ENCODE measurements at places on chromosomes 4 and X.

DNA sequence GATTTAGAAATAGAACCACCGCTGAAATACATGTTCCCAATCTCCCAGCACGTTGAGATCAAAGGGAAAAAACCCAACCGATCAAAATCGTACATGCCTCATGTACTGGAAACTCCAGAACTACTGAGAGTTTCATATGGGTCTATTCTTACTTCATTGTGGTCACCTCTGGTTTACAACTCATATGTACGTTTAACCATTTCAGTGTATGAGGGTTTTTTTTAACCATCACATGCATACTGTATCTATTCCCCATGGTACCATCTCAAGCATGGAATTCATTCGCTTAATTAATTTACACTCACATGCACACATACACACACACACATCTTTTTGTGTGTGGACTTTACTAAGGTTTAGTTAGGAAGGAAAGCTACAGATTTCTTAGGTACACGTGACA lies 46.0 kb upstream of the CLNK start:
- DNase-seq = no peak

GRCh38 chr4:118224243-118224829 lies 128.5 kb downstream of the PRSS12 start:
- no peak for DNase-seq

- no peak for DNase-seq
These were observed 129.4 kb upstream of the ARSJ start for GRCh38 chr4:114108869-114109268.

DNA sequence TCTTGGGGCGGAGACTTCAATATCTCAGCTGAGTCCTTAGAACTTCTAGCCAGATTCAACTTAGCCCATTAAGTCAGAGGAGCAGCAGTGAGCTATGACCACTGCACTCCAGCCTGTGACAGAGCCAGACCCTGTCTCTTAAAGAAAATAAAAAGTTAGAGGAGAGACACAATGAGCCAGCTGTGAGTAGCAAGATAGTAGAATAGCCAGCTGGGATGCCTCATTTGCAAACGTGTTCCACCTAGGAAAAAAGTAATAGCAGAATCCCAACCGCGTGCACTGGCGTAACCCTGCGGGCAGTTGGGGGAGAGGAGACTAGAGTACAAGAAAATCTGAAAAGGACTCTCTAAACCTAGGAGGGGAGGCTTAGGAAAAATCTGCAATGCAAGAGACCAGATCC lies 133.2 kb upstream of the ANXA3 start:
- DNase-seq = no peak

DNA sequence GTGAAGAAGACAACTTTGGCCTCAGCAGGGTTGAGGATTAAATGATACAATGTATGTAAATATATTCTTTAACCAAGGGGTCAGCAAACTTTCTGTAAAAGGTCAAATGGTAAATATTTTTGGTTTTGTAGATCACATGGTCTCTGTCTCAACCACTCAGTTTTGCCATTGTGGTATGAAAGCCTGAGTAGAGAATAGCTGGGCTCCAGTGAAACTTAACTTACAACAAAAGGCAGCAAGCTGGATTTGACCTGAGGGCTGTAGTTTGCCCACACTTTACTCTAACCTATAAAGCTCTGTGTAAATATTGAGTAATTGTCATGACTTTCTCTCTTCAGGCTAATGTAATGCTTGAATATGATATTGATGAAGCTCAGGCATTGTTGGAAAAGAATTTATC lies 19.6 kb downstream of the VBP1 start:
- DNase-seq = no peak

DNA sequence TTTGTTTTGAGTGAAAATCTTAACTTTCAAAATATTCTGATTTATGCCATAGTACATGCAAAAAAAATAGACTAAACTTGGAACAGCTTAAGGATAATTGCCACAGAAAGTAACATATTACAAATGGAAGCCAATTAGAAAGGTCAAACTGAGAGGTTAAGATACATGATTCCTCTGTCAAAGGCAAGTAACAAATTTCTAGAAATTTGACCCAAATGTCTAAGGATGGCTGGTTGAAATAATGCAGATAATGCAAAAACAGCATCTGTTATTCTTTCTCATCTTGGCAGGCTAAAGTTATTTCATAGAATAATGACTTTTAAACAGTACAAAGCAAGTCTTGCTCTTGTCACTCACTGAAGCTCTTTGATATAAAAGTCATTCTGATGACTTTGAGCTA lies 10.5 kb downstream of the FGF5 start:
- DNase-seq = no peak

- no peak for DNase-seq
These were observed 526.6 kb downstream of the PACRGL start for GRCh38 chr4:21226637-21227538.

DNA sequence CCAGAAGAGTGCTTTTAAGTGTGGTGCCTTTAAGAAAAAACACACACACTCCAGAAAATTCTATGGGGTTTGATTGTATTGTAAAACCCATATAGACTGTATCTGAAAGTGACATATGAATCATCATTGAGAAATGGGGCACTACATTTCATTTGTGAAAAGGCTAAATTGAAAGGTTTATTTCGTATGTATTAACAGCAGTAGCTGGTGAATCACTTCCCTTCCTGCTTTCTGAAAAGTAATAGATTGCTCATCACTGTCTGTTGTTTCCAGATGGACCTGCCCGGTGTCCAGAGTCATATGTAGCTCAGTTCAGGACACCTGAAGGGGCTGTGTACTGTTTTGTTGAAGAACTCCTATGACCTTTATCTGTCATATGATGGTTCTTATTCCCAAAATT lies 28.1 kb upstream of the HPRT1 start:
- no peak for DNase-seq

- DNase-seq = no peak
These were observed 31.0 kb downstream of the TMSB4X start for GRCh38 chrX:13005661-13006473.

- no peak for DNase-seq
These were observed 100.3 kb downstream of the SORBS2 start for GRCh38 chr4:185711726-185712125.

- no peak for DNase-seq
These were observed 56.8 kb downstream of the CD99L2 start for GRCh38 chrX:150841456-150842197.

- no peak for DNase-seq
These were observed 27.4 kb downstream of the PCGF3 start for GRCh38 chr4:732911-733630.

- no peak for DNase-seq
These were observed 180.3 kb downstream of the DCLK2 start for GRCh38 chr4:150258569-150258968.

DNA sequence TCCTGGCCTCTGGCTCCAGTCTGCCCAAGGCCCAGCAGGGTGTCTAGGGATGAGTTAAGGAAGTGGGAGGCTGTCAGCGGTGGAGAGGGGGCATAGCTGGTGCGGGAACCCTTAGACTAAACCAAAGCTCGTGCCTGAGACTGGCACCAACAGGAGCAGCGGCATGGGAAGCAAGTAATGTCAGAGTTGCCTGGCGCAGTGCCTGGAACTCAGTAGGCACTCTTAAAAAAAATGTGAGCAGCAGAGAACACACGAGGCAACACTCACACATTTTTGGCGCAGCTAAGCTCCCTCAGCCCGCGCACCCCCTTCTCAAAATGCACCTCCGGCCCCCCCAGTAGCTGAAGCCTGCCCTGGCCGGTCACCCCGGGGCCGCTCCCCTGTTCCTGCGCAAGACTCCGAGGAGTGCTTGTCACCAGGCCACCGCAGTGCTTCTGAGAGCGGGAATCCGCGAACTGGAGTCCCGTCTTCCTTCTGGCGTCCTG lies 583 bp downstream of the GABRE start:
- DNase-seq = no peak

DNA sequence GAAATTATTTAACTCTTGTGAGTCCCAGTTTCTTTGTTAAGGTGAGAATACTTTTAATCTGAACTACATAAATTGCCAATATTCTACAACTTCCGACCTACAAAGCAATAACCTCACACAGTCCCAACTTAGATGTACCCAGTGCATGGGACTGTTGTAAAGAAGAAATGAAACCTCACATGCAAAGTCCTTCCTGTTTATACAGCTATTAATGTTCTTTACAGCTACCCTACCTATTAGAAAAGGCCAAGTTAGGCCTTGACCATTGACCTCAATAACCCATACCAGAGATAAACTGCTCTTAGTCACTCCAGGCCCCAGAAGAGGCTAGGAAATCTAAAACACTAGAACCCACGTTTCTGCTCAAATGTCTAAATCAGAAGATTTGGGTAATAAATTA lies 920.1 kb upstream of the TENM3 start:
- no peak for DNase-seq

GRCh38 chrX:107704181-107704580 lies 71.4 kb downstream of the TSC22D3 start:
- no peak for DNase-seq

DNA sequence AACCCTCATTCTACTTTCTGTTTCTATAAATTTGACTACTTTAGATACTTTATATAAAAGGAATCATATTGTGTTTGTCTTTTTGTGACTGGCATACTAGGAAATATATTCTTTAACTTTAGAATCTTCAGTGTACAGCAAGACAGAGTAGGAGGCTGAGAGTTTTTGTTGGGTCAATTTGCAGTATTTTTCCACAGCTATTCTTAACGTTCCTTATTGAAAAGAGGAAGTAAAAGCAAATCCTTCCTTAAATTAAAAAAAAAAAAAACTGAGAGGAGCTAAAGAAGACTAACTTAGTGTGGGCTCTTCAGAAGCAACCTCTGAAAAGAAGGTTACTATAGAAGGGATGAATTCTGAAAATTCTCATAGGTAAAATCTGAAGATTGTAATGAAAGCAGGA lies 1194.6 kb downstream of the ADGRL3 start:
- no peak for DNase-seq

DNA sequence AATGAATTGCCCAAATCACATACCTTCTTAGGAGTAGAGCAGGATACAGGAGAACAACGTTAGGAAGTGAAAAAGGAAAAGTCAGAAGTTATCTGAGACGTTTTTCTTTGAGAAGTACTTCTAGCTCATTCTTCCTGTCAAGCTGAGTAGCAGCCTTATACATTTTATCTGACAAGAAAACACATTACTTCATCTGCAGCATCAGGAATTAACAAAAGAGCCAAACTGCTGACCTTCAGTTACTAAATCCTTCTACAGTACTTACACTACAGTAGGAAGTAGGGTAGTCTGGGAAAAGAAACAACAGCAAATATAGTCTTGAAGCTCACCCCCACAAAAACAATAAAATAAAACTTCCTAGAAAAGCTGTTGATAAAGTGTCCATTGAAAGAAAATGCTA lies 57.0 kb downstream of the ATP11C start:
- DNase-seq = no peak

DNA sequence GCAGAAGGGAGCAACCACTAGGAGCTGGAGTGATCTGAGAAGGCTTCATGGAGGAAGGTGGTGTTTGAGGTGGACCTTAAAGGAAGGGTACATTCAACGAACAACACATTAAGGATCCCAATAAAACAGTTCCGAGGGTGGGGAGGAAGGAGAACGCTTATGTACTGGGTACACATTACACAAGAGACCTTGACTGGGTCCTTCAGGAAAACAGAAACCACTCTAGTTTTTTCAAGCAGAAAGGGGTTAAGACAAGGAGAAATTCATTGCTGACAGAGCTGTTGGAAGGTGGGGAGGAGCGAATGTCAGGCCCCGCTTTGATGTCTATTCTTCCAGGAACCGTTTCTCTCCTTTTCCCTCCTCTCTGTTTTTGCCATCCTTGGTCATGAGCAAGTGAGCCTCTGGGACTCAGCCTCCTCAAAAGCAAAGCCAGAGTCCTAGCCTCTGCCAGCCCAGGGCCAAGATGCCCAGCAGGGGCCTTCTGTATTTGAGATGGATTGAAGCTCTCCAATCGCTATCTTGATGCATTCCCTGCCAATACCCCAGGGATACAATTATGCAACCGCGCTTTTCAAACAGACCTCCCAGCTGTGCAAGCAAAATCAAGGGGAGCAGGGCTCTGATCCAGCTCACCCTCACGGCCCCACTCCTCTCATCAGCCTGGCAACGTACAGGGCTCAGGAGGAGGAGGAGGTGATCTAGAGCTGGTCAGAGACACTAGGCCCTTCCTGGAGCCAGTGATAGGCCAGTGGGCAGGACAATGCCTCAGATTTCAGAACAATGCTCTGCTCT lies 48.4 kb downstream of the ZBTB49 start:
- no peak for DNase-seq

DNA sequence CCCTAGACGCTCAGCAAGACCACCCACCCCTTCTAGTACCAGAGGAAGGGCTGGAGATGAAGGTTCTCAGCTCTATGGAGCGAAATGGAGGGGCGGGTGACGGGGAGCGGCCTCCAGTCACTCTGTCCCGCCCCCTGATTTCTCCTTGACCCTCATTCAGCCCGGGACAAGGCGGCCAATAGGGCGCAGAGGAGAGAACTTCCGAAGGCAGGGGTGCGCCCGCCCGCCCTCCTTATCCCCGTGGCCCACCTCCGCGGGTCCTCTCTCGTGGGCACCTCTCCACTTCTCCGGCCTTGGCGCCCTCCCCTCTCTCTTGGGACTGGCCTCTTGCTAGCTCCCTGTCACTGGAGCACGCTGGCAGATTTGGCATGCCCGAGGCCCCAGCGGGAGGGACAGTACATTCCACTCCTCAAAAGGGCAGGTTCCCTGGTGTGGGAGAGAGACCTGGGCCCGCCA lies 1.1 kb upstream of the SEPTIN6 start:
- DNase-seq = no peak

DNA sequence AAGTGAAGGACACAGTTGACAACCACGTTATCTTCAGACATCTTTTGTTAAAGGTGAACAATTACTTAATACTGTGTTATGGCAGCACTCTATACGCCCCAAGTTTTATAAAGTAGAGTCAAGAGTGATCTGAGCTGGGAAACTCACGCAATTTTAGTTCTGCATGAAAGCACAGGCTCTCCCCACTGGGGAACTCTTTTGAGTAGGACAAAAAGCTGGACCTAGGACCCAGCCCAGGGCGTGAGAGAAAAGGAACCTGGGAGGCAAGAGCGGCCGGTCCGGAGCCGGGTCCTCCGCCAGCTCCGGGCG lies 152.6 kb upstream of the SLC4A4 start:
- DNase-seq = no peak

- DNase-seq = no peak
These were observed 6.0 kb downstream of the HTRA3 start for GRCh38 chr4:8275548-8275910.

DNA sequence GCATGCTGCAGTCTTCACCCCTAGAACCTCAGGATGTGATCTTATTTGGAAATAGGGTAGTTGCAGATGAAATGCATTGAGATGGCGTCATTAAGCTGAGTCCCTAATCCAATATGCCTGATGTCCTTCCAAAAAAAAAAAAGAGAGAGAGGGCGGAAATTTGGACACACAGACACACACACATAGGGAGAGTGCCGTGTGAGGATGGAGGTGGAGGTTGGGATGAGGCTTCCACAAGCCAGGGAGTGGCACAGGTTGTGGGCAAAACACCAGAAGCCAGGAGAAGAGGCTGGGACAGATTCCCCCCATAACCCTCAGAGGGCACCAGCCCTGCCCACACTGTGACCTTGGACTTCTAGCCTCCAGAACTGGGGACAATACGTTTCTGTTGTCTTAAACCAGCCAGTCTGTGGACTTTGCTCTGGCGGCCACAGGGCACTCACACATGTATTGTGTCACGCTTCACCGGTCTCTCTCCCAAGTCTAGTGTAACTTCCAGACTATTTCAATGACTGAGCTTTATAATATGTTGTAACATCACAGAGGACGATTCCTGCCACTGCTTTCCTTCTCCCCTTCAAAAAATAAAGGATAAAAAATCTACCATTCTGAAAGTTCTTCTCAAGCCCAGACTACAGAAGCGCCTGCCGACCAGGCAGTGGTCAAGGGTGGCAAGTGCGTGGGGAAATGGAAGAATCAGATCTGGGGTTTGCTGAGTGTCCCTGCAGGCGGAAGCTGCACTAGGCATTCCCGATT lies 35.8 kb upstream of the MAN2B2 start:
- no peak for DNase-seq
